Foreskin keratinocyte (primary cell): ENCODE measurements at places on chromosomes 2 and 18.

GRCh38 chr2:164847981-164848741, 6.5 kb upstream of the COBLL1 start:
- peak; percentile 78 for DNase-seq

- DNase-seq: no peak
Observed at GRCh38 chr18:28269750-28270149, 92.8 kb upstream of the CDH2 start.

- DNase-seq: peak; percentile 29
Observed at GRCh38 chr2:20050646-20051531, 539 bp downstream of the LAPTM4A start.

- no peak for DNase-seq
Observed at GRCh38 chr2:214057986-214058385, 352.9 kb upstream of the VWC2L start.

- DNase-seq: no peak
Observed at GRCh38 chr2:176405477-176405876, 136.2 kb downstream of the MTX2 start.

DNA sequence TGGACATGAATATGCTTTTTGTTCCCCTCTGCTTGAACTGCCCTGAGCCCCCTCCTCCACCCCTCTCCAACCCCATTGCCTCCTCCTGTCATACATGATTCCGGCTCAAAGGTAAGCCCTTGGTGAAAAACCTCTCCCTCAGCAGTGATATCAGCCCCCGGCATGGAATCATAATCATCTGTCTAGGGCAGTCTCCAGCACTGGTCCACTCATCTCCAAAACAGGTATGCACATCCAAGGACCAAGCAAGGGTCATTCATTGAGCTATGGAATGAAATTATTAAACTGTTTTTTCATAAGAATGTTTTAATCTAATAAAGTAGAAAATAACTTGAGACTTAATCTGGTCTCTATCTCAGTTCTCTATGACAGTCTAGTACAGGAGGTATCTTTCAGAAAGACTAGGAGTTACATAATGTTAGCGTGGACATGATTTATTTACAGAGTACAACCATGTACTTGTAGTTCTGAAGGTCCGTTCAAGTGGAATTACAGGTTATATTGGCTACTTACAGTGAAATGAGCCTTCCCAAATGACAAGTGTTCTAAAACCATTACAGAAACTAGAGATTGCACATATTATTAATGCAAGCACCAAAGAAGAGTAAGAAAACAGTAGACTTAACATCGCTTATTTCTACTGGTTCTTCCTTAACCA, 75.2 kb downstream of the ACVR1 start:
- DNase-seq: no peak

- DNase-seq: no peak
Observed at GRCh38 chr2:72780477-72780876, 45.4 kb downstream of the EXOC6B start.

DNA sequence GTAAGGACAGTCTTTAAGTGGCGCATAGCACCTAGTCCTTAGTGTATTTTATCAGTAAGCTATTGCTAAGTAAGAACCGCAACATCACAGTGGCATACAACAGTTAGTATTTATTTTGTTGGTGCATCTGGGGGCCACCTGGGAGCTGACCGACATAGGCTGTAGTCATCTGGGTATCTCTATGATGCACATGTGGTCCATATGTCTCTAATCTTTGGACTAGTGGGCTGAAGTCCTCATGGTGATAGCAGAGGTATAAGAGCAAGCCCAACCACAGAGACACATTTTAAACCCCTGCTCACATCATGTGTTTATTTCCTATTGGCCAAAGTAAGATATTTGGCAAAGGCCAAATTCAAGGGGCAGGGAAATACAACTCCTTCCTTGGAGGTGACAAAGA, 2.9 kb downstream of the CAMKMT start:
- no peak for DNase-seq

DNA sequence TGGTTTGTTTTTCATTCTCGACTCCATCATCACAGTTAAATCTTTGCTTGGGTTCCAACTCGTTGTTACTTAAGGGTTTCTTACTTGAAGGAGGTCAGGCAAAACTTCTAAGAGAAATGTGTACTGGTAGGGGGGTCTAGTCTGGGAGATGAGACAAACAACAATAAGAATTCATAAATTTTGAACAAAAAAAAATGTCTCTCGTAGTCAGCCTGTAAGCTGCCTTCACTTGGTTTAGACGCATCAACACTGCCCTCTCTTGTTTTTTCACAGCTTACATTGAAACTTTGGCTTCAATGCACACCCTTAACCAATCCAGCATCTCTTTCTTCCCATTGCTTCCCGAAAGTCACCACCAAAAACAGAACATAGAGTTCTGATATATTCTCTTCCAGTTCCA, 576.4 kb upstream of the PIK3C3 start:
- peak; percentile 58 for DNase-seq

- no peak for DNase-seq
Observed at GRCh38 chr2:241373446-241373845, 17.4 kb downstream of the FARP2 start.

DNA sequence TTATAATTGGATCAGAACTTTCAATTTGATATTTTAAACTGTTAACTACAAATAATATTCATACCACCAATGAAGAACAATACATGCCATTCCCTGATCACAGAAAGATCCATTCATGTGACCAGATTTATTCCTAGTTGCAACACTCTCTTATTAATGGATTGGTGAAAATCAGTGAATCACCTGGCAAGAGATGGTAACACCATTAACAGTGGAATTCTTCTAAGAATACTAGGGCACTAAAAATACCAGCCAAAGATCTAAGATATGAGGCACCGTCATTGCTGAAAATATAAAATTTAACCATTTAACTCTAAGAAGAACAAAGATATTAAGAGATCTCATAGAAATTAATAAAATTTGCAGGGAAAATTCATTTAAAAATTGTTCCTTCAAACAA, 58.1 kb downstream of the MAP4K3 start:
- DNase-seq: no peak

DNA sequence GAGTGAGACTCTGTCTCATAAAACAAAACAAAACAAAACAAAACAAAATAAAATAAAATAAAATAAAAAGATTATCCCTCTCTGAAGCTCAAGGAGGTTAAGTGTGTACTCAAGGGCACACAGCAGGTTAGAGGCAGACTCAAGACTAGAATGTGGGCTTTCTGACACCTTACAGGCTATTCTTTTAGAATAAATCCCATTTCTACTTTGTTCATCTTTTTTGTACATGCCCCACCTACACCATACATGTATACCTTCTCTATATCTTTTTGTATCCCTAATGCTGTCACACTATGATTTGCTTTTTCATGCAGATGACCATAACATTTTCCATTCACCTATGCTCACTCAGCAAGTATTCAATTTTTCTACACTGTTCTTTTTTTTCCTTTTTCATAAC, 2.6 kb downstream of the IL1B start:
- no peak for DNase-seq

- DNase-seq: no peak
Observed at GRCh38 chr2:37026050-37026449, 58.1 kb downstream of the HEATR5B start.

GRCh38 chr2:134139611-134140010, 114.3 kb upstream of the MGAT5 start:
- no peak for DNase-seq

DNA sequence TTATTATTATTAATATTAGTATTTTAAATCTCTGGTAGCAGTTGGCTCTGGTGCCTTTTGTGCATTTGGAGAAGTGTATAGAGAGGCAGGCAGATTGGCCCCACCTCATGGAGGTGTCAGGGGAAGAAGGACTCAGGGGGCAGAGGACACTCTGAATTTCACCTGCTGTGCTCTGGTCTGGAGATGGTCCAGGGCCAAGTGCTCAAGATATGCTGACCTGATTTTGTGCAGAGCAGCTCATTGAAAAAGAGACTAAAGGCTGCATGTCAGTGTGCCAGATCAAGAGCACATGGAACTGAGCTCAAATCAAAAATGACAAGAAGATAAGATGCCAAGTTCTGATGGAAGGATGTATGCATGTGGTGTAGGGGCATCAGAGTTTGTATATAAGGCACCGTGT, 323.6 kb upstream of the TNP1 start:
- DNase-seq: no peak

GRCh38 chr2:119369845-119370244, 3.1 kb downstream of the DBI start:
- no peak for DNase-seq

GRCh38 chr2:48207851-48208250, 301.6 kb upstream of the FBXO11 start:
- DNase-seq: no peak

GRCh38 chr2:179071810-179072355, 21.9 kb upstream of the CCDC141 start:
- DNase-seq: no peak

GRCh38 chr2:197707316-197708213, 2.4 kb downstream of the MARS2 start:
- DNase-seq: no peak

GRCh38 chr18:36600548-36600947, 228.3 kb downstream of the TPGS2 start:
- DNase-seq: no peak

GRCh38 chr2:39666491-39667101, 879 bp downstream of the TMEM178A start:
- DNase-seq: no peak

DNA sequence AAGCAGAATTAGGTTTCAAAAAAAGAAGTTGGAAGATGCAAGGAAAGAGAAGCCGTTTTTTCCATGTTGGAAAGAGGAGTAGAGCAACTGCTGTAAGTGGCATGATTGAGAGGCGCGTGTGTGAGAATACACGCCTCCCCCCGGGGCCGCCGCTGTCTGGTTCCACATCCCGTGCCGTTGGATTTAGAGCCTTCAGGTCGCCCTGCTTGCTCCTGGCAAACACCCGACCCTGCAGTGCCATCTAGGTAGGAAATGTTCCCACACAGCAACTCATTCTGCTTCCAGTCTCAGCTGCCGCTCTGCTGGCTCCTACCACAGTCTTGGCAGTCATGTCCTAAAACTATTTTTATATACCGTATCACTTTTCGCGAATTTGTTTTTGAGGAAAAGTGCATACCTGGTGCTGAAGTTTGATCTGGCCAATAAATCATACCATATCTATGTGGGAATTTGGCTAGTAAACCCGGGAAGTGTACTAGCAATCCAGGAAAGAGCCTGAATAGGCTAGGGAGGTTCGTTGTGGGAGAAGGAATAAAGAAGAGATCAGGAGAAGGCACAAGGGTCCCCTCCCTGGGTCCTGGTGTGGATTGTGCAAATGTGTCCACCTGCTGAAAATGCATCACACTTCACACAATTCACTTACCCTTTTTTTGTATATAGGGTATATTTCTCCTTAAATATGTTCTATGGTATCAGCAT, 372.7 kb downstream of the FBXO15 start:
- DNase-seq: peak; percentile 60

DNA sequence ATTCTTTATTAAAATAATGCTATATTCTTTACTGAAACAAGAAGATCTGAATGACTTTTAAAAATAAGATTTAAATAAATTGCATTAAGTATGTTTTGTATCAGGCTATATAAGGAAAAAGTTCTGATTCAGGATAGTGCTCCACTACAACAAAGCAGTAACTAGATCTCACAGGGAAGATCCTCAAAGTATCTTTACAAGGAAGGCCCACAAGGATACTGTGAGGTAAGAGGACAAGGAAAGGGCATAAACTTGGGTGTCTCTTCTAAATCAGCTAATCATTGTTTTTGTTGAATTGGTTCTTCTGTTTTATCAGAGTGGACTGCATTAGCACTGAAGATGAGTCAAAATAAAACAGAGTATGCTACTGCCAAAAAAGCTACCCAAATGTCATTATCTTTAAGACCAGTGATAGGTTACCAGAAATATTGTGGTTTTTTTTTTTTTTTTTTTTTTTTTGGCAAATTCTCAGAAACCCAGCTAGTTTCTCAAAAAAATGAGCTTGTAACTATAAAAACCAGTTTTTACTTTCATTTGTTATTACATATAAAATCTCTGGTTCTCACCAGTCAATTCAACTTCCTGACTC, 160.9 kb downstream of the BAZ2B start:
- DNase-seq: no peak

DNA sequence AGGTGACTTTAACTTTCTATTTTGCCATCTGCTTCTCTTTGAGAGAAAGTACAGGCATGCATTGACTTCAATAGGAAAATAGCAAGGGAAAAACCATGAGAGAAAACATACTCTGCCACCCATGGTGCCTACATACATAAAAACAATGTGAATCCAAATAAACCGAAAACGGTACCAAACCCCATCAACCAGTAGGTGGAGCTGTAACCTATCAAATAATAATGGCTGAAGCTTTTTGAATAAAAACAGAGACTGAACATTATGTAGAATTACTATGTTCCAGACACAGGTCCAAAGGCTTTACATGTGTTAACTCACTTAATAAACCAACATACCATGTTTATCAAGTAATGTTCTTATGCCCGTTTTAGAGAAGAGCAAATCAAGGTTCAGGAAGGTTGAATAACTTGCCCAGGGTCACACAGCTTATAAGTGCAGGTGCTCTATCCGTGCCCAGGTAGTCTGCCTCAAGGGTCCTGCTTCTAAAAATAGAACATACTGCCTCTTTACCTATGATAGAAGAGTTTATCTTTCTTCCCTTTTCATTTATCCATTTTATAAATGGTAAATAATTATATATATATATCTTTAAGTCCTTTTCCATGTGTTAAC, 293.9 kb upstream of the SYT4 start:
- peak; percentile 29 for DNase-seq

GRCh38 chr2:112483042-112483473, 1.1 kb downstream of the TTL start:
- DNase-seq: peak; percentile 56

DNA sequence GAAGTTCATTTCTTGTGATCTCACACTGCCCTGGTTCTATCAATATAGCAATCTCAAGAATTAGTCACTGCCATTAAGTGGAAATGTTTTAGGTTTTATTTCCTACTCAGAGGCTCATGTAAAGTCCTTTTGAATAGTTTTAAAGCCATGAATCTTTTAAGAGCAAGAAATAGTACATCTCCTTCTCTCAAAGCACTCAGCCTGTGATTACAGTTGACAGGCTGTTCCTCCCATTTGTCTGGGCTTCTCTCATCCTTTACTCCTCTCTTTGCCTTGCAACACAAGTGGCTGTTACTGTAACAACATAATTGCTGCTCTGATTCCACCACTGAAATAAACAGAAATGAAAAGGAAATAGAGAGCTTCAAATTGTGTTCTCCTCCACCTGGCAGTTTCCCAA, 18.4 kb downstream of the GRP start:
- no peak for DNase-seq

DNA sequence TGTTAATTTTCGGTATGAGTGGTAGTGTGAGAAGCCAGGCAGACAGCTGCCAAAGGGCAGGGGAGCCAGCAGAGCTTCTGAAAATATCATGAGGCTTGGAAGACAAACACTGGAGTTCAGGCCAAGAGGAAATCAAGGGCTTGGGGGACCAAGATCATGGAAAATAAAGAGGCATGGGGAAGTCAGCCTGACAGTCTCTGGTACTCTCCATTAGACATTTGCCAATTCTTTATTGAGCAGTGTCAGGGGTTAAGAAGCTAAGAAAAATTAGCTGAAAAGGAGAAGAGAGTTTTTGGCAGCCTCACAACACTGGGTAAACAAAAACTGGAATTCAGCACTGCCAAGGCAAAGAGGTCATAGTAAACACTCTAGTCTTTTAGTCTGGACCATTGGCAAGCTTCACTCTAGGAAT, 612.7 kb downstream of the EPHA4 start:
- DNase-seq: no peak
